ENCODE measurements at places on chromosomes 3 and 15.

GRCh38 chr3:33030246-33030645 lies 66.7 kb downstream of the GLB1 start:
- no peak for DNase-seq

DNA sequence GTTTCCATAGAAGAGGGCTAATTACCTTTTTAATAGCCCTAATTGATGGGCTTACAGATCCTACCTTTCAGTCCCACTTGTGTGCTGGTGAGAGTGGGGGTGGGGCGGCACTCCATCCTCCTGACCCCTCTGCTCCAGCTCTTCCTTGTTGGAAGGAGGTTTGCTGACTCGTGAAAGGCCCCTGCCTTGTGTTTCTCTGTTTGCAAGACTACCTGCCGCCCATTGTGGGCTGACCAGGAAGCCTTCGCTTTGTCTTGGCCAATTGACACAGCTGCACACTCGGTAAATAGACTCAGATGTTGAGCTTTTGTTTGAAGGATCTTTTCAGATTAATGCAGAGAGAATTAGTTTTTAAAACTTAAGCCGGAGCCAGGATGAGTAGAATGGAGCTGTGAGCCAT lies 197.3 kb upstream of the HES1 start:
- no peak for DNase-seq

DNA sequence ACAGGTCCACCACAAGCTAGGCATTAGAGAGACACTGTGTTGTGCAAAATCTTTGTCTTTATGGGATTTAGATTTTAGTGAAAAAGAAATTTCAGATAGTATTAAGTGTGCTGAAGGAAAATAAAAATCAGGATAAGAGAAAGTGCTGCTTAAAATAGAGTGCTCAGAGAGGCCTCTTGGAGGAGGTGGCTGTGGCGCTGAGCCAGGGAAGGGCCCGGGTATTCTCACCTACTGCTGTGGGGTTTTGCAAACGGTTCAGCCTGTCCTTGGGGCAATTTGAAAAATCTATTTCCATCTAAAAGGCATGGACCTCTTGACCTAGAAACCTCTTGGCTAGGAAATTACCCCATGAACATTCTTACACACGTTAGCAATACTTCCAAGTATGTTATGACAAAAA lies 267.7 kb downstream of the TJP1 start:
- no peak for DNase-seq

- no peak for DNase-seq
These were observed 597.3 kb downstream of the ZIC1 start for GRCh38 chr3:148006508-148006907.

GRCh38 chr3:186593862-186594261 lies 19.0 kb upstream of the AHSG start:
- no peak for DNase-seq

DNA sequence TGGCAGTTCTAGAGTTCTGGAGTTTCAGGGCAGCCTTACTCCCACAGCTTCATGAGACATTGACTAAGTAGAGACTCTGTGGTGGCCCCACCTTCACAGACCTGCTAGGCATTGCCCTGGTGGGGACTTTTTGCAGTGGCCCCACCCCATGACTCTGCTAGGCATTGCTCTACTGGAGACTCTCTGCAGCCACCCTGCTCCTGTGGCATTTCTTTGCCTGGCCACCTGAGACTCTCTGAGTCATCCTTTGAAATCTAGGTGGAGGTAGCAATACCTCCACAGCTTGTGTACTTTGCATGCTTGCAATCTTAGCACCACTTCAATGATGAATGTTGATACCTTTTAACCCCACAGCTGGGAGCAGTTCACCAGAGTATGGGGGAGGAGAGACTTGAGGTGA lies 40.6 kb upstream of the DHX36 start:
- no peak for DNase-seq

DNA sequence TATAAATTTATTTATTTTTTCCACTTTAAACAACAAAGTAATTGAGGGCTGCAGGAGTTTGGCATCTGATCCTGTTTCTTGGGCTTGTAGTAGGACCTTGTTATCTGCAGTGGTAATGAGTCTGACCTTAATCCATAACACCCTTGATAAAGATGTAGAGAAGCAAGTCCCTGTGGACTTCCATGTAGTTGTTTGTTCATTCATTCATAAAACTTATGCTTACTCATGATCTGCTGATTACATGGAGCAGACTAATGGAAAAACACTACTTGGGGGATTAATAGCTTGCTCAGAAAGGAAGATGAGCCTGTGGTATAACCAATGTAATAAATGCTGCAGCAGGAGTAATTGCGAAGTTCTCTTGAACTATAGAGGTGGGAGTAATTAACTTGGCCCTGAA lies 271.5 kb upstream of the TBL1XR1 start:
- DNase-seq = no peak

DNA sequence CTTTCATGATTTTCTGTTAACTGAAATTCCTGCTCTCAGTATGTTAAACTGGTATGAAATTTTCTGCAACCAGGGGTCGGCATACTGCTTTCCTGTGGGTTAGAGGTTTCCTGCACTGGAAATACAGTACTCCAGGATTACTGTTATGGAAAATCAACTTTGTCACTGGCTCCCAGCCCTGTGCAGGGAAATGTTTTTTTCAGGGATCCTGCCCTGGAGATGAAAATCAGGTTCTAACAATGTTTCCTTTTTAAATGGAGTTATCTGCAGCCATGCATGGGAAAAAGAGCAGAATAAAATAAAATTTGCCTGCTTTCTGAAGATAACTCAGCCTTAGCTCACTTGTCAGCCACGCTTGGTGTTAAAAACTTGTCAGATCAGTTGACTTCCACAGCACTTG lies 220.4 kb downstream of the IL5RA start:
- no peak for DNase-seq

GRCh38 chr3:58962040-58962651 lies 87.7 kb downstream of the CFAP20DC start:
- no peak for DNase-seq

DNA sequence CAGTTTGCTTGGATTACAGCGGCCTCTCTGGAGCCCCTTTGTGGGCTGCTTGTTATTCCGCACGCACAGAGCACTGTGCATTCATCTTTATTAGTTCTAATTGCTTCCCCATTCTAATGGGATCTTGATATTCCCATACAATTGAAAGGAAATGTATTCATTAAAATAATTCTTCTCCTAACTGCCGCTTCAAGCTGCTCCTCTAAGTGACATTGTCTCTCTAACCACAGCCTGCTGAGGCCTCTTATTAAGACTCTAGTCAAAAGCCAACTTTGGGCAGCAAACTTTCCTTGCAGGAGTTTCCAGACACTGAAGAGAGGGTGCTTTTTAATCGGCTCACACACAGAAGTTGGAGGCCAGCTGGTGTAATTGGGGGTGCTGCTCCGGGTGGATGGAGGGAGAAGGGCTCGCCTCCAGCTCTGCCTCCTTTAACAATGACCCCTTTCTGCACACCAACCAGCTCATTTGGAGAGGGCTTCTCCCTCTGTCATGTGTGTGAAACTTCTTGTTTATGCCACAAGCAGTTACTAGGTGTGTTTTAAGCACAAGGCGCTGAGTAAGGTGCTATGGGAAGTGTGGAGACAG lies 5.6 kb upstream of the MAGEF1 start:
- no peak for DNase-seq

- DNase-seq = no peak
These were observed 66.7 kb downstream of the BHLHE40 start for GRCh38 chr3:5045961-5046360.

GRCh38 chr15:74995779-74996765 lies 709 bp downstream of the SCAMP5 start:
- DNase-seq = peak; percentile 73

- DNase-seq = no peak
These were observed 37.3 kb downstream of the DNAH1 start for GRCh38 chr3:52353291-52353855.

GRCh38 chr15:28084547-28084946 lies 14.6 kb downstream of the OCA2 start:
- no peak for DNase-seq

DNA sequence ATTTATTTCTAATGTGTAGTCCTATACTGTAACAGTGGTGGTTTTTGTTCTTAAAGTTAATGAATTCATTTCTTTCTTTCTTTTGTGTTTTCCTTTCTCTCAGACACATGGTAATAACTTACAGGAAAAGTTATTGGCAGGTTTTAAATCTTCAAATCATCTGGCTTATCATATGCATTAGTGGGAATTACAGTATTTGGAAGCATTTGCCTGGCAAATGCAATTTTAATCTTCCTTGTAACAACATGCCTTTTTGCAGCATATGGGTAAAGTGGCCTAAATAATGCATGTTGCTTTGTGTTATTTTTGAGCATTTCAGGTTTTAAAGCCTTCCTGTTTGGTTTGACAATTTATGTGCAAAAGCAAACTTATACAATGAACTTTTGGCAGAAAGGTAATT lies 66.8 kb downstream of the GALK2 start:
- DNase-seq = no peak

GRCh38 chr15:69755551-69756310 lies 303.1 kb downstream of the RPLP1 start:
- no peak for DNase-seq

GRCh38 chr3:134078169-134078831 lies 48.6 kb upstream of the SLCO2A1 start:
- no peak for DNase-seq

- no peak for DNase-seq
These were observed 33.8 kb downstream of the FAIM start for GRCh38 chr3:138642226-138642926.

- DNase-seq = no peak
These were observed 808.8 kb downstream of the TUSC7 start for GRCh38 chr3:117518364-117518763.

GRCh38 chr3:113717818-113718217 lies 21.4 kb upstream of the USF3 start:
- DNase-seq = no peak

GRCh38 chr3:43266995-43267394 lies 19.3 kb upstream of the SNRK start:
- DNase-seq = no peak

- DNase-seq = no peak
These were observed 173.4 kb upstream of the PPP2R3A start for GRCh38 chr3:135792174-135792573.

GRCh38 chr3:128995737-128996136 lies 1.9 kb upstream of the CFAP92 start:
- DNase-seq = no peak

DNA sequence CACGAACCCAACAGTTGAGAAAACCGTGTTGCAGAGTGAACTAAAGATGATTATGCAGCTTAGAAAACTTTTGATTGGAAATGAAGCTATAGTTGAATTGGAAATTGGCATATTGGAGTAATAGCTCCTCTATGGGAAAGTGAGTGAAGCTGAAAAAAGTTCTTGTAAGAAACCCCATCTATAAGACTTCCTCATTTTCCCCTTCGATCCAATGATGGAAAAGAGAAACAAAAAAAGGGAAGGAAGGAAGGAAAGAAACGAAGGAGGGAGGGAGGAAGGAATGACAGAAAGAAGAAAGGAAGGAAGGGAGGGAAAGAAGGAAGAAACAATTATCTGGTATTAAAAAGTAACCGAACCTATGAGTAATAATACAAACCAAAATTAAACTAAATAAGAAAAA lies 791.8 kb upstream of the NR2F2 start:
- no peak for DNase-seq

GRCh38 chr15:77631745-77632533 lies 773 bp downstream of the LINGO1 start:
- DNase-seq = no peak

All from dorsolateral prefrontal cortex (tissue), 122 donors.